GM13976 (cell line): ENCODE measurements at places on chromosomes 1 and 21.

- no peak for DNase-seq
Observed at GRCh38 chr1:7786795-7787194, 2.7 kb downstream of the PER3 start.

- no peak for DNase-seq
Observed at GRCh38 chr1:10888791-10889649, 92.6 kb upstream of the CASZ1 start.

DNA sequence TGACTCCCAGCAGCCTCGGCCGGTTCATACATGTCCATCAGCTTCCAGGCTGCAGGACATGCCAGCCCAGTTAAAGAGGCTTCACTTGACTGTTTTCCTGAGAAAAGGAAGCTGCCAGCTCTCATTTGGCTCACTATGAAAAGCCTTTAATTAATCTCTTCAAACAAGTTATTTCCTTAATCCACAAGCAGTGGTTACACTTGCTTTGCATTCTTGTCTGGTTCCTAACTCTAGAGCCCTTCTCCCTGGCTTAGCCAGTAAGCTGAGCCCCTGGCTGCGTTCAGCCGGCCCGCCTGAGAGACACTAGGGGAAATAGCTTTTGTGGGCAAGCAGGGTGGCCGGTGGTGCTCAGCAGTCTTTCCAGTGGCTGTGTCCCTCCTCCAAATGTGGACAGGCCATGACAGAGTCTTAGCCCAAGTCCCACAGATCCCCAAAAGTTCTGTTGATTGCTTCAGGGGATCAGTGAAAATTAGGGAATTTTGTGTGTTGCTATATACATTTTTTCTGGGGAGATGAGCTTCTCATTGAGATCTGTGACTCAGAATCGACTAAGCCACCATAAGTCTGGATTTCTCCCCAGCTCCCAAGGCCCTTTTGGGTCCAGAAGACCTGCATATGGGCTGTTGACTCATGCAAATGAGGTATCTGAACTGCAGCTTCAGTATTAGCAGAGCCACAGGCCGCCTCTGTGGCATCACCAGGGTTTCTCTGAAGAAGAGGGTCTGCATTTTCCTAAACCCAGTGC is 10.1 kb downstream of the ATF3 start:
- DNase-seq = no peak

GRCh38 chr1:53139951-53140361 is 2.5 kb downstream of the SLC1A7 start:
- no peak for DNase-seq

DNA sequence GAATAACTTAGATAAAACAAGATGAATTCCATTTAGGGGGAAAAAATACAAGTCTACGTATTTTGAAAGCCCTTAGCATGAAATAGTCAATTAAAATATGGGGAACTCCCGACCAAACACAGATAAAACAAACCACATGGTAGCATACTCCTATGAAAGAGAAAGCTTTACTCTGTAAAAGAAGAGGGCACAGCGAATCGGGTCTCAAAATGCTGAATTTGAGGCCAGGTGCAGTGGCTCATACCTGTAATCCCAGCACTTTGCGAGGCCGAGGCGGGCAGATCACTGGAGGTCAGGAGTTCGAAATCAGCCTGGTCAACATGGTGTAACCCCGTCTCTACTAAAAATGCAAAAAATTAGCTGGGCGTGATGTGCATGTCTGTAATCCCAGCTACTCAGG is 116.9 kb upstream of the TIAM1 start:
- DNase-seq = no peak

DNA sequence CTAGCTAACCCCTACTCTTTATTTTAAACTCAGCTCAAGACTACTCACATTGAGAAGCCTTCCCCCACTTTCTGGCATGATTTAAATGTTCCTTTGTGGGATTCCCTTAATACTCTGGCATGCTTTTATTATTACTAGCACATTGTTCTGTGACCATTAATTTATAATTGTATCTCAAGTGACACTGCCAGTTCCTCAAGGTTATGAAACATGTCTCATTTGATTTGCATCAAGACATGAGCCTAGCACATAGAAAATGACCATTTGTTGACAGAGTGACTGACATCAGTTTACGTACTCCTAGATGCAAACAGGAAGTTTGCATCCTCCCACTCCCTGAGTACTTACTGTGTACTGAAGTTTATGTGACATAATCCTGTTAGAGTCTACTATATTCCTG is 15.2 kb downstream of the RGS4 start:
- DNase-seq = no peak

DNA sequence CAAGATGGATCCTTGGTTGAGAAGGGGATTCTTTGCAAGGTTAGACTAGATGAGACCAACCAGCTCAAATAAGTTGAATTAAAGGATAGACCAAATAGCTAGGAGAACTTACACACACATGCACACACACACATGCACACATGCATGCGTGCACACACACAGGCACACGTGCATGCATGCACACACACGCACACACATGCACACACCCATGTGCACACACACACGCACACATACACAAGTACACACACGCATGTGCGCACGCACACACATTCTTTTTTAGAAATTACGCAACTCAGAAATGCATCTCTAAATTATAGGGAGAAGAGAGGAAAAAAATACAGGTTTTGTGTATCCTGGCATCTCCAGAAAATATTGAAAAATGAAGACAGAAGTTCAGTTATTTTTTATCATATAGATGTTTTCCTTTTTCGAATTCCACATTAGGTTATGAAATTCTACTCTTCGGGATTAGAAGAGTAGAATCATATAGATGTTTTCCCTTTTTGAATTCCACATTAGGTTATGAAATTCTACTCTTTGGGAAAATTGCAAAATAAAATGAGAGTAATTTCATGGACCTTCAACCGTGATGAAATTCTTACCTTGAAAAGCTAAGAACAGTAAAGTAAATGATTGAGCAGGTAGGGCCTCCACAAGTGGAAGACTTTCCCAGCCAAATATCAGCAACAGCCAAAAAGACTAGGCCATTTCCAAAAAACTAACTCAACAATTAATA is 243.2 kb upstream of the USP25 start:
- no peak for DNase-seq

GRCh38 chr1:147815503-147815902 is 55.1 kb upstream of the GJA5 start:
- no peak for DNase-seq

DNA sequence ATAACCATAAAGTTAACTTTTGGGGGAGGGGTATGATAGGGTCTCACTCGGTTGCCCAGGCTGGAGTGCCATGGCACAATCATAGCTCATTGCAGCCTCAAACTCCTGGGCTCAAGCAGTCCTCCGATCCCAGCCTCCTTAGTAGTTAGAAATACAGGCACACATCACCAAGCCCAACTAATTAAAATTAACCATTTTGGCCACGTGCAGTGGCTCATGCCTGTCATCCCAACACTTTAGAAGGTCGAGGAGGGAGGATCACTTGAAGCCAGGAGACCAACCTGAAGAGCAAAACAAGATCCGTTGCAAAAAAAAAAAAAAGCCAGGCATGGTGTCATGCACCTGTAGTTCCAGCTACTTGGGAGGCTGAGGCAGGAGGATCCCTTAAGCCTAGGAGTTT is 26.6 kb upstream of the MED18 start:
- DNase-seq = no peak
